ENCODE measurements at places on chromosomes 11 and 22.

GRCh38 chr22:23566705-23567475, 13.2 kb downstream of the IGLL1 start:
- DNase-seq, result no peak

DNA sequence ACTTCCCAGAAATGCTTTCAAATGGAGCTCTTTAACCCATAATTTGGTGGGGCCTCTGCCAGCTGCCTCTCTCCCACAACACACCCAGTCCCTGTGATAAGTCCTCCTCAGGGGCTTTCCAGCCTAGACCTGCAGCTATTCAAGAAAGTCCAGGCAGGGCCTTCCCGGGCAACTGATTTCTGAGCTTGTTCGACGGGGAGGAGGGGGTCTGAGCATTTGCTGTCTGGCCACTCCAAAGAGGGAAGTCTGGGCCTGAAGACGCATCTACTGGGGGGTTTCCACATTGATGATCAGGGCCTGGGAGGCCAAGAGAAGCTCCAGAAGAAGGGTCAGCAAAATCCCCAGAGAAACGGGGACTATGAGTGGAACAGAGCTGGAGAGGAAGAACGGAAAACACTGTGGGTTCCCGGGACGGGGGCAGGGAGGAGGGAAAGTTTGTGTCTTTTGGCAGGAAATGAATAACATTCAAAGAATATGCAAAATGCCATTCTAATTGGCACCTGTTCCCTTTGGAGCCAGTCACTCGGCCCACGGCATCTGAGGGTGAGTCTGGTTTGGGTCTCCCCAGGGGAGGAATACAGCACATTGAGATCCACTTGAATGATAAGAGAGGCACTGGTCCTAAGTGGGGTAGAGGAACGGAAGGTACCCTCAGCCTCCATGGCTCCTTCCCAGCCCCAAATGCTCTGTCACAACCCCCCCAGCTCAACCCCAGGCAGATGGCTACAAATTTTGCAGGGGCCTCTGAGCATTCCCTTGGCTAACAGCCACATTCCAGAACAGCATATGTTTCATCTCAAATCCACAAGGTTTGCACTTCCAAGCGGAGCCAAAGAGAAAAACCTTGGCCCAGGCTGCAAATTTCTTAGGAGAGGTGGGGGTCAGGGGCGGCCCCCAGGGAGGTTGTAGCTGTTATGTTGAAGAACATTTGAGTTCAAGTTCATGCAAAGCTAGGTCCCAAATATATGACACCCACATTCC, 72.0 kb downstream of the RPUSD4 start:
- DNase-seq, result no peak

DNA sequence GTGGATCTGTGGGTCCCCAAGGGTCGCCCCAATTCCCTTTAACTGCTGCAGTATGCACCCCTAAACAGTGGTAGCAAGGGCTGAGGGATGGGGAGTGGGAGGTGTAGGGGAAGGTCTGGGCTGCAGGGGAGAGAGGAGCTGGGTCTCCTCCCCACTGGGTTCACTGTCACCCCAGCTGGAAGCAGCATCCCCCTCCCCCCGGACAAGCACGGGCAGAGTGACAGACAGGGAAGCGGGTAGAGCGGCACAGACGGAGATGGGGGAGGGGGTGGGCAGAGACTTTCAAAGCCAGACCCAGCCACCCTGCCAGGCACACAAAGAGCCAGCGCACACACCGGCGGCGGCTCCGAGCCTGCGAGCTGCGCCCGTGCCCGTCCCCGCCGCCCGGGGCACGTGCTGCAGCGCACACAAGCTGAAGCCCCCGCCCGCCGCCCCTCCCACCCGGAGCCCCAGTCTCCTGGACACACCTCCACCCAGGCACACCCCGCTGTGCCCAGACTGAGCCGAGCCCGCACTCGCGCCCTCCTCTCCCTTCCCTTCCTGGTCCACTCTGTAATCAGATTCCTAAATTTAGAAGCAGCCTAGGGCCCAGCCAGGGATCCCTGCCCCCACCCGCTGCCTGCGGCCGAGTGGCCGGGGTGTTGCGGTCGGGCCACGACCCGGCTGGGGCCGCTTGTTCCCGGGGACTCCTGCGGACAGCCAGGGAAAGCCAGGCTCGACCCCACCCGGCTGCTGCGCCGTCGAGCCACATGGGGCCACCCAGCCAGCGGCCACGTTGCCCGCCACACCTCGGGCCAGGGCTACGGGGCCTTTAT, 935 bp upstream of the RCOR2 start:
- no peak for DNase-seq

DNA sequence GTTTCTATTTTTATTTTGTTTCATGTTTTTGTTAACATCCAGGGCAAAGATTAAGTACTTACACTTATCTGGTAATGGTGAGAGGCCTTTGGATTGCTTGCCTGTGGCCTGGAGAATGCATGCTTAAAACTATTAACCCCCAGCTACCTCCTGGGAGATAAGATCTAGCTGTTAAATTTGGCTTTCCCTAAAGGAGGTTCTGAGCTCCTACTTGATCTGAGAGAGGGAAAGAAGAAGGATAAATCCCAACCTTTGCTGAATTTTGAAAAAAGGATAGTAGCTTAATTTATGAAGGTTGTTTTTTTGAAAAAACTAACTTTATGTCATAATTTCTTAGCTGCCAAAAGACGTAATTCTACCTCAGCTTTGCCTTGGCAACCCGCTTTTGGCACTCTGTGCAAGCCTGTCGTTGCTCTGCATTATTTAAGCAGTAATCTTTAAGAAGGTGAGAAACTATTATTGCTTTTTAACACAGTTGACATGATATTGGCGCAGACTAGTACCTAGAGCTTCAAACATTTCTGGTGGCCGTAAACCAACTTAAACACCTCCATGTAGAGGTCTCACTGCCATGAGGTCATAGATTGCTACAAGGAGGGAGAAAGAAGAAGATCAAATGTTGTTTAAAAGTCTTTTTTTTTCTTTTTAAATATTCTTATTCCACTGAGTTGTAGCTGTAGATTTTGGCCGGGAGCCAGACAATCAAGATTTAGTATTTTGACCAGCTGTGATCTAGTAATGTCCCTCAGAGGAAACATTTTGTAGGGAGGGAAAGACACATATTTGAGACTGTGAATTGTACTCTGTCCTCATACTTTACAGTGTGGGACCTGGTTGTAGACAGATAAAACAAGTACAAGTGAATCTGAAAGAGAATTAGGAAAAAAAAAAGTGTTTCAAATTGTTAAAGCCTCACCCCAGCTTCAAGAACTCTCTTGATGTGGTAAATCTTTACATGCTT, 74.4 kb downstream of the WNT11 start:
- no peak for DNase-seq

GRCh38 chr11:99881610-99882009, 805.5 kb upstream of the ARHGAP42 start:
- DNase-seq, result no peak

DNA sequence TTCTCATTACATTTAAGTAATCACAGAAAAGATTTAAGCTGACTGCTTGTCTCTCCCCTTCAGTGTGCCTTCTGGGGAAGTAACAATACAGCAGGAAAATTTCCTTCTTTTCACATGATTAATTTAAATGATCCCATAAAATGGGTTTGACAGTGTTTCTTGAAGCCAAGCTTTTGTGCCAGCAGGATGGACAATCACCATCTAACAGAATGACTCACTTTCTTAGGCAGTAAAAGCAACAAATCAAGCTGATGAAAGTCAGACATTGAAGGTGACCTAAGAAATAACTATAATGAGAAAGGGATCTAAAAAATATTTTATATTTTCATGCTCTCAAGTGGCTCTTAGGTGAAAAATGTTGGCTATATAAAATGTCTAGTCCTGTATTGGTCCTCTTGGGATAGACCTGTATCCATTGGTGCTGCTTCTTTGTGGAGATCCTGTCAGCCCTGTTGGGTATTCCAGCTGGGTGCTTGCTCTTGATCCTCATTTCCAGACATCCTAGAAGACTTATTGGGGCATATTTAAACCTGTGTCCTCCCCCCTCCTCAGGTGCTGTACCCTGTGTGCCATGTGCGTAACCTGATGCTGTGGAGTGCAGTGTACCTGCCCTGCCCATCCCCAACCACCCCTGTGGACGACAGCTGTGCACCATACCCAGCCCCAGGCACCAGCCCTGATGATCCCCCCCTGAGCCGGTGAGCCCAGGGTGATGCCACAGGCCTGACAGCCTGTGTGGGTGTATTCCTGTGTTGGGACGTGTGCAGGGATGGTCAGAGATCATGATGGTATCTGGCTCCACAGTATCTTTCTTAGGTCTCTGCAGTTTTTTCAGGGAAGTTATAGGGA, 62.7 kb upstream of the HORMAD2 start:
- DNase-seq, result no peak

- DNase-seq, result no peak
Observed at GRCh38 chr22:29798801-29799200, 31.6 kb downstream of the UQCR10 start.

GRCh38 chr22:41928593-41929417, 2.2 kb upstream of the TNFRSF13C start:
- DNase-seq, result no peak

DNA sequence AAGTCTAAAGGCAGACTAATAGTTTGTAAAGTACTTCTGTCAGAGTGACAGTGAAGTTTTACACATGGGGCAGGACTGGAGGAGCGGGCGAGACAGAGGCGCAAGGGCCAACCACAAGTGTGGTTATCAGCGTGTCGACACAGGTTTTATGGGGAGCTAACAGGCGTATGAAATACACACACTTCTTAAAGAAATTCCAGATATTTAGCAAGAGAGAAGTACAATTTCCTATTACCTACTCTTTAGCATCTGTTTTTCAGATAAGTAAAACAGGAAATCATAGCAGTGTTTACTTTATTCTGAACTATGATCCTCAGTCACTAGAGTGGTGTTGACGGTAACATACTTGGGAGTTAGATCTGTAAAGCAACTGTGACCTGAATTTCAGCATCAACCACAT, 22.5 kb downstream of the VSIG10L2 start:
- no peak for DNase-seq

GRCh38 chr11:34860518-34860917, 55.7 kb downstream of the APIP start:
- no peak for DNase-seq

DNA sequence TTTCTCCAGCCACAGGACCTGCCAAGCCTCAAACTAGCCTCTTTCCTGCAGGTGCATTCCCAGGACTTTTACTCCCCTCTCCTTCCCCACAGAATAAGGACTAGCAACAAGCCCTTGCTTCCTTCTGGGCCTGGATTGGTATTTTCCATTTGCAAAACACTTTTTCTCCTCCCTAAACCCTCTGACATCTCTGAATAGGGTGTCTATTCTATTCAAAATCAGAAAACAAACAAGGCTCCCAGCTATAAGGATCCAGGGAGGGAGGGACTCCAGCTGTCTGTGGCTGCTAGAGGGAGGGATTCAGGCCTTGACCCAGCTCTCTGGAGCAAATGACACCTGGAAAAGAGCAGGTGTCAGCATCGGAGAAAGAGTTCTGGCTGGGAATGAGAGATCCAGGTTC, 168.5 kb upstream of the BDNF start:
- no peak for DNase-seq

- DNase-seq, result no peak
Observed at GRCh38 chr22:49803134-49803533, 24.5 kb downstream of the BRD1 start.

DNA sequence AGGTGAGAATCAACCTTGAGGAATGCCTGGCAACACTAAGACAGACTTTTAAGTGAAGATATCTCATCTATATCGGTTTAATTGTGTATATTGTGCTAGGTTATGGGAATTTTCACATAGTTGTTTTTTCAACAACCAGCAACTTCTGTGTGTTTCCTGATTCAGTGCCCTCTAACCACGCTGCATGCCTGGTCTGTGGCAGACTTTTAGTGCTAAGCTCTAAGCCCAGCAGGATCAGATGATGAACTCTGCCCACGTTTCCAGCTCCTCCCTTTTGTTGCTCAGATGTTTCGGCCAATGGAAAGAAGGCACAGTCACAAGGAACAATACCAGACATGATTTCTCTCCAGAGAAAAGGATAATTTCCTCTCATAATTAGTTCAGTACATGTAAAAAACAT, 1.4 kb upstream of the VWA5A start:
- no peak for DNase-seq

GRCh38 chr11:101456812-101457211, 127.0 kb downstream of the TRPC6 start:
- no peak for DNase-seq

GRCh38 chr11:4102711-4103110, 8.1 kb downstream of the RRM1 start:
- no peak for DNase-seq

DNA sequence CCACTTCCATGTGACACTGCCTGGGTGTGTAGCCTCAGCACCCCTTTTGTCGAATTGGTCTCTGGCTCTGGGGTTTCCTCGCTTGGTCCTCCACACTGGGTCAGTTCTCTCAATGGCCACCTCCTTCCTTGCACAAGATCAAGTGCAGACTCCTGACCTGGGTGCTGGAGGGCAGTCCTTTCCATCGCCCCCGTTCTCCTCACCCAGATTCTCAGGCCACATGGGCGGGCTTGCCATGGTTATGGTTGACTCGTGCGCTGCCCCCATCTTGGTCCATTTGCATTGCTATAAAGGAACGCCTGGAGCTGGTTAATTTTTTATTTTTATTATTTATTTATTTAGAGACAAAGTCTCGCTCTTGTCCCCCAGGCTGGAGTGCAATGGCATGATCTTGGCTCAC, 5.5 kb upstream of the PARVB start:
- DNase-seq, result no peak

GRCh38 chr11:95371153-95371552, 140.2 kb upstream of the SESN3 start:
- no peak for DNase-seq

DNA sequence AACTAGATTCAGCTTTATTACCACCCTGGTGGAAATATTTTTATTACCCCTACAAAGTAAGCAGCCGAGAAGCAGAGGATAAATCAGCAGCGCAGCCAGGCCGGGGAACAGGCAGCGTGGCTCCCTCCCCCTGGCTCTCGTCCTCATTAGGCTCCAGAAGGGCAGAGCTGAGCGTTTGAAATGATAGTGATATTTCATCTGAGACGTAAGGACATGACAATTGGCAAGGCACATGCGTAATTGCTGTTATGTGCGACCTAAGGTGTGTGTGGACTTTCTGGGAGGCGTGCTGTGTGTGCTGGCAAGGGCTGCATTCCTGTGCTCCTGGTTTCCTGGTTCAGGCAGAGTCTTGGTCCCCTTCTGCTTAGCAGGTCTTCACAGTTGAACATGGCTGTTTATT, 247.8 kb downstream of the TBC1D22A start:
- DNase-seq, result no peak

DNA sequence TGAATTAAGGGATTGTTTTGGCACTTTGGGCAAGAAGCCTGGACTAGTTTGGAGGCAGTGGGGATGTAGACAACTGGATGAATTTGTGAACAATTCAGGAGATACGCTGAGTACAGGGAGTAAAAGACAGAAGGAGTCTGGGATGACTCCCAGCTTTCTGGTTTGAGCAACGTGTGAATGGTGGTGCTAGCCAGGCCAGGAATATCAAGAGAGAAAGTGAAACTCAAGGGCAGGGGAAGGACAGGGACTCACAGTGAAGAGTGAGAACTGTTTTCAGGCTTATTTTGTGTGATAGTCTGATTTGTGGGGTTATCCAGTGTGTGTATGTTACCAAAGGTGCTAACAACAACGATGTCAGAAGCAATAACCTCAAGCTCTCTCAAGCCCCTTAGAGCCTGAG, 15.9 kb downstream of the CHRM1 start:
- DNase-seq, result no peak

Measured in stimulated activated CD8-positive, alpha-beta memory T cell treated with anti-CD3 and anti-CD28 coated beads, Interleukin-15, amount 100 ng/mL, for 4 hours (primary cell).